Stimulated activated CD8-positive, alpha-beta memory T cell treated with anti-CD3 and anti-CD28 coated beads, Interleukin-7, amount 100 ng/mL, for 4 hours (primary cell): ENCODE measurements at places on chromosomes 5 and 9.

- peak; percentile 21 for DNase-seq
These were observed 27.8 kb downstream of the TNFSF15 start for GRCh38 chr9:114777821-114778609.

- DNase-seq: no peak
These were observed 805.7 kb upstream of the SEMA6A start for GRCh38 chr5:117380316-117380715.

- no peak for DNase-seq
These were observed 8.5 kb upstream of the ORM1 start for GRCh38 chr9:114314256-114314867.

DNA sequence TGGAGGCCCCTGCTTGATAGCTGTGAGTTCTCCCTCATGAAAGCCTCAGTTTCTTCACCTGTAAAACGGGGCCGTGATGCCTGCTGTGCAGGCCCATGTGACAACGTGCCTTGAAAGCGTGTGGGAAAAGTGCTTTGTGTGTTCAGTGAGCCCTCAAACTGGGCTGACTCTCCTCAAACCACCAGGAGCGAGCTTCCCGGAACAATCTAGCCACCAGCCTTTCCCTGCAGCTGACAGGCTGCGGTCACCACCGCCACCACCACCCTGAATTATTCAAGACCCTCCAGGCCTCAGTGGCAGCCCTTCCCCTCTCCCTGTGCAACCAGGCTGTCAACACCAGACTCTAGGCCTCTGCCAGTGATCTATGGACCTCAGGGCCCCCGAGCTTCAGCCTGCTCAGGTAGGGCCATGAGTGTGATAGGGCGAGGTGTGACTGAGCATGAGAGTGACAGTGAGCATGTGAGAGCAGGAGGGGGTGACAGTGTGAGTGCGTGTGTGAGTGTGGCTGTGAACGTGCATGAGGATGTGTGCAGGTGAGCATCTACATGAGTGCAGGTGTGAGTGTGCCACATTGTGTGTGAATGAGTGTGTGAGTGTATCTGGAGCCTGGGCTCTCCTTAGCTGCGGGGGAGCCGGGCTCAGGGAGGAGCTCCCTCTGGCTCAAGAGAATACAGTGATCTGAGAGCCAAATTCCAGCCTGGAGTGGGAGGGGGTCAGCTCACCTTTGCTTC, 53.3 kb upstream of the PSD2 start:
- DNase-seq: no peak

DNA sequence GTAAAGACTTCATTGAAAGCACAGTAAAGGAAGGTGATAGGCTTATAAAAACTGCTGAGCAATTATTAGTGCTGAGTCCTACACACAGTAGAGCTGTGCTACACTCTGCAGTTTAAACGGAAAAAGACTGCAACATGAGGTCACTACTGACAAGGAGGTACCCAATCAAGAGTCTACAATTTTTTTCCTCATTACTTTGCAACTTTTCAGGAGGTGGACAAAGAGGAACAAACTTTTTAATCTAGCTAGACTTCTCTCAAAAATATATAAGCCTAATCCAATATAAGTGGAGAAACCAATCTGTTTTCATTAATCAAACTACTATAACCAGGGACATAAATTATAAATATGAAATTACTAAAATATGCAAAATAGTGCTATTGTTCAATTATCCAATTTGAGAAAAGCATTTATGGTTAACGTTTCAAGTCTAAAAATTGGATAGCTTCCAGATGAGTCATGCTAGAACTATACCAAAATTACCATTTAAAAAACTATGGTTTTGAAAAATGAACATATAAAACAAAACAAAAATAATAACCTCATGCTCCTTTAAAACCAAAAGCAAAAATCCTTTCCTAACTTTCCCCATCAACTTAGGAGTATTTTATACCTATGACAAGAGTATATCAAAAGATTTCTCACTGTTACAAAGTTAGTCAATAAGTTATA, 37.7 kb downstream of the FAM13B start:
- DNase-seq: no peak

- DNase-seq: no peak
These were observed 4.4 kb upstream of the NDUFB6 start for GRCh38 chr9:32577316-32577715.

- DNase-seq: no peak
These were observed 7.6 kb upstream of the CLPTM1L start for GRCh38 chr5:1352231-1353219.

GRCh38 chr9:125732562-125732961, 14.6 kb upstream of the PBX3 start:
- no peak for DNase-seq

DNA sequence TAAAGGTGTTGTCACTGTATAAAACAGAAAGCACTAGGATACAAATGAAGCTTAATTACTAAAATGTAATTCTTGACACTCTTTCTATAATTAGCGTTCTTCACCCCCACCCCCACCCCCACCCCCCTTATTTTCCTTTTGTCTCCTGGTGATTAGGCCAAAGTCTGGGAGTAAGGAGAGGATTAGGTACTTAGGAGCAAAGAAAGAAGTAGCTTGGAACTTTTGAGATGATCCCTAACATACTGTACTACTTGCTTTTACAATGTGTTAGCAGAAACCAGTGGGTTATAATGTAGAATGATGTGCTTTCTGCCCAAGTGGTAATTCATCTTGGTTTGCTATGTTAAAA, 43.8 kb downstream of the NDFIP1 start:
- DNase-seq: no peak

GRCh38 chr5:118551031-118551430, 437.3 kb downstream of the DTWD2 start:
- DNase-seq: no peak

DNA sequence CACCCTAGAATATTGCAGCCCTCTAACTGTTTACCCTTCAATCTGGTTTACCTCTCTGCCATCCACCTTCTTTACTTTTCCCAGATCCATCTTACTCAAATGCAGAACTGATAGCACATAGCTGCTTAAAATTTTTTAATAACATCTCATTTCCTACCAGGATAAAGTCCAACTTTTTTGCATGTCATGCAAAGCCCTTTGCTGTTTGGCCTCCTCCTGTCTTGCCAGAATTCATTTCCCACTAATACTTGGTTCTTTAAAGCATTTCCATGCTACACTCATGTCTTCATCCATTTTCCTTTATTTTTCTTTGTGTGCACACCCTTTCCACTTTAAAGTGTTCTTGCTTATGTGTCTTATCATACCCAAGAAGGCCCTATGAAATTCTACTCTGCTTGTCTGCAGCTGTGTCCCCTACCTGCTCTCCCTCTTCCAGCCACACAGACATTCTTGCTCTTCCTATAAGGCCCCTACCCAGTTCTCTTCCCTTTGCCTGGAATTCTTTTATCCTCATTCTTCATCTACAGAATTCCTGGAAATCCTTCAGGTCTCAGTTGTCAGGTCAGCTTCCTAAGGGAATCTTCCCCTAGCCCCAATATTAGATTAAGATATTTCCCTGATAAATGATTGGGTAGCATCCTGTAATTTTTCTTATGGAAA, 50.3 kb downstream of the TLE4 start:
- no peak for DNase-seq

DNA sequence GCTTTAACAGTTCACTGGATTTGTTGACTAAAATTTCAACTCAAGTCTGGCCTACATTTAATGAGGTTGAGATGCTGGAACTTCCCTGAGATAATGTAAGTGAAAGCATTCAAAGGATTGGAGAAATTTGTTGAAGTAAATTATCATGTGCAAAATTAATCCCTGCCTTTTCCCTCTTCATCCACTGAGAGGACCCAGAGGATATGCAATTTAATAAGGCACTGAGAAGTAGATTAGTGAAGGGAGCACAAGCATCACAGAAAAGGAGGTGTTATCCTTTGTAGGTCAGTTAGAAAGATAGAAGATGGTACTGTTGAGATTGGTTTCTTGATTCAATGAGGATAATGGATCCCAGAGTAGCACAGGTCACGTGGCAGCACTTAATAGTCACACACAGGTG, 42.6 kb upstream of the ANKRD31 start:
- no peak for DNase-seq

DNA sequence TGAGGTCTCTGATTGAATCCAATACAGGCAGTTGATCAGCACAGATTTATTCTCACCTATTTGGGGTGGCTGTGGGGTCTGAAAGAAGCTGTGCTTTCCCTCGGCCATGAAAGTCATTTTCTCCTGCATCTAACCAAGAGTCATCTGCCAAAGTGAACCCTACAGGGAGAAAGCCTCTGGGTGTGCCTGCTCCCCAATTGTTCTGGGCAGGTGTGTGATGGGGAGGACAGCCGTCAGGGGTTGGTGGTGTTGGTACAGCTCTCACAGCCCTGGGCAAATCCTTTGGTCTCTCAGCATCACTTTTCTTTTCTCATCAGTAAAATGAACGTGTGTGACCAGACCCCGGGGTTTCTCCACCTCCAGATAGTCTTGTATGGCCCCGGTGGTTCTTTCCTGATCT, 2.5 kb downstream of the PHF2 start:
- no peak for DNase-seq
